Heart right ventricle (tissue), 16 donors: ENCODE measurements at places on chromosomes 7 and 10. TPM values are rescaled to one million over a fixed set of nuclear protein-coding genes. Genes with fewer than 3 reads are reported as not detected.

- DNase-seq = no peak
These were observed 62.5 kb downstream of the SGMS1 start for GRCh38 chr10:50561266-50561665.

- DNase-seq = no peak
These were observed 34.8 kb downstream of the MDFIC start for GRCh38 chr7:114956702-114957101.

- DNase-seq = no peak
These were observed 610.5 kb downstream of the KCNMA1 start for GRCh38 chr10:77027141-77027540.

- DNase-seq = no peak
These were observed 26.3 kb downstream of the UNC5B start for GRCh38 chr10:71238626-71239025.

DNA sequence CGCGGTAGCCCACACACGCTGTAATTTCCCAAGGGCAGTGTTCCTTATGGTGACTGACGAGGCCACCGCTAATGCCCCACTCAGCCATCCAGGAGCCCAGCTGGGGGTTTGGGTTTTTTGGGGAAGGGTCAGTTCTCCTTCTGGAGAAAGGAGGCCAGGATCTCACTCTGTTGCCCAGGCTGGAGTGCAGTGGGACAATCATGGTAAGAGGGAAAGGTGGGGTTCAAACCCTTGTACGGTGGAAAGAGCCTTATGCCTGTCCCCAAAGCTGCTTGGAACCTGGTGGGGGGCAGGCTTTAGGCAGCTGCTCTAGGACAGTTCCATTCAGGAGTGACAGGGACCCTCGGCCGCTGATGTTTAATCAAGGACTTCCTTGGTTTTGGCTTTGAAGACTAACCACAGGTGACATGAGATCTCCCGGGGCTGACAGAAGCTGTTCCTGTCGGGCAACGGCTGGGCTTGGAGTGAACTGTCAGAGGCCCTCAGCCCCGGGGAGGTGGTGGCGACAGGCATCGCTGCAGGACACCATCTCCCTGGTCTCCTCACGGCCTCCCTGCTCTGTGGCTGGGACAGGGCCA is 84.5 kb downstream of the CARD11 start:
- no peak for DNase-seq

DNA sequence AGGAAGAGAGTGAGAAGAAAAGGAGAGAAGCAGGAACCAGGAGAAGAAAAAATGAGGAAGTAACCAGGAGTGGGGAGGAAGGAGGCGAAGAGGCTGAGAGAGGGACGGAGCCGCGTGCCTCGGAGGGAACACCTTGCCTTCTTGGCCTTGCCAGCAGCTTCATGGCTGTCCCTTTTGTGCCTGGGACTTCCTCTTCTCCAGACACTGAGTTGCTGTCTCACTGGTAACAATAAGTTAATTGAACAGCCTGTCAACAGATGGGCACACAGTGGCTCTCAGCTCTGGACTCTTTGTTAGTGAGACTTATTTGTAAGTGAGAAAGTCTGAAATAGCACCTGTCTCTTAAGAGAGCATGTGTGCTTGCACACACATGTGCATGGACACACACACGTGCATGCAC is 83.2 kb downstream of the GATA3 start:
- DNase-seq = no peak

DNA sequence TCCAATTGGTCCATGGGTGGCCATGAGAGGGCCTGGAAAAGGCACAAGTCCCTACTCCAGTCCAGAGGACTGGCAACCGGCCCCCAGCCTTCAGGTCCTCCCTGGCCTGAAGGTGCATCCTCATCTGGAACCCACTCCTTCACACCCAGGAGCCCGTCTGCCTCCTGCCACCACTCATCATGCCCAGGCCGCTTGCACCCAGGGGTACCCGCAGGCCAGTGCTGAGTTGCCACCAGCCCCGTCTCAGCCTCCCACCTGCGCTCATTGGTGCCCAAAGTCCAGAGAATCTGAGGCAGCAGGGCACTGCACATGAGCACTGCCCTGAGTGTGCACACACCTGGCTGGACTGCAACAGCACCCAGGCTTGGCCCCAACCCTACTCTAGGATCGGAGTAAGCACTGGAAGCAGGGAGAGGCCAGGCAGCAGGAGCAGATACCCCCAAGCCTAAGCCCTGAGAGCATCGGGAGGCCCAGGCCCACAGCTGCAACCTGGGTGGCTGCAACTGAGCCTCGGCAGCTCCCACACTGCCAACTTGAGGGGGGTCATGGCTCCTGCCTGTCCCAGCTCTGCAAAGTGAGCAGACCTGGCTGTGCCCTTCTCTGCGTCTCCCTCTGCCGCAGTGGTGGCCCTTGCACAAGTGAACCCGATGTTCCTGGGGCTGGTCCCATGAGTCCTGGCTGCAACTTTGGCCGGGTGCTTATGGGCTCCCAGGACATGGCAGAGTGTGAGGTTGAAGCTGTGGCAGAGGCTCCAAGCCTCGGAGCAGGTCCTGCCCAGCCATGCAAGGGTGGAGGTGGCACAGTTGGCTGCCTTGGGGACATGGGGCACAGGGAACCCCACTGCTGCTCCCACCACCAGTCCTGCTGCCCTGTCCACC is 44.3 kb downstream of the TCERG1L start:
- DNase-seq = no peak

DNA sequence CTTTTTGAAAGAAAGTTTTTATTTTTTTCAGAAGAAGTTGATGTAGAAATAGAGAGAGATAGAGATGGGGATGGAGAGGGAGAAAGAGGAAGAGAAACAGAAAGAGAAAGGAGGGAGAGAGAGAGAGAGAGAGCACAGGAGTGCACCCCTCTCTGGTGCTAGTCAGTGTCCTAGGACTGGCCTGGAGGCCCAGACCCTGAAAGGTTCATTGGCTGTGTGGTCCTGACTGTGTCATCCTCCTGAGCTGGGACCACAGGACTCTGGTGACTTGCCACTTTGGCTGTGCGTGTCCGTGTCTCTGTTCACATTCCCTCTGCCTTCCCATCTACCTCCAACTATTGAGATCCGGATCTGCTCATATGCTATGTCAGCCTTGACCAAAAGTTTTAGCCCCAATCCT is 62.1 kb upstream of the SHH start:
- DNase-seq = no peak

- no peak for DNase-seq
These were observed 25.9 kb downstream of the ELFN1 start for GRCh38 chr7:1695800-1696454.

- no peak for DNase-seq
These were observed 36.7 kb downstream of the NKX2-3 start for GRCh38 chr10:99569253-99569939.

DNA sequence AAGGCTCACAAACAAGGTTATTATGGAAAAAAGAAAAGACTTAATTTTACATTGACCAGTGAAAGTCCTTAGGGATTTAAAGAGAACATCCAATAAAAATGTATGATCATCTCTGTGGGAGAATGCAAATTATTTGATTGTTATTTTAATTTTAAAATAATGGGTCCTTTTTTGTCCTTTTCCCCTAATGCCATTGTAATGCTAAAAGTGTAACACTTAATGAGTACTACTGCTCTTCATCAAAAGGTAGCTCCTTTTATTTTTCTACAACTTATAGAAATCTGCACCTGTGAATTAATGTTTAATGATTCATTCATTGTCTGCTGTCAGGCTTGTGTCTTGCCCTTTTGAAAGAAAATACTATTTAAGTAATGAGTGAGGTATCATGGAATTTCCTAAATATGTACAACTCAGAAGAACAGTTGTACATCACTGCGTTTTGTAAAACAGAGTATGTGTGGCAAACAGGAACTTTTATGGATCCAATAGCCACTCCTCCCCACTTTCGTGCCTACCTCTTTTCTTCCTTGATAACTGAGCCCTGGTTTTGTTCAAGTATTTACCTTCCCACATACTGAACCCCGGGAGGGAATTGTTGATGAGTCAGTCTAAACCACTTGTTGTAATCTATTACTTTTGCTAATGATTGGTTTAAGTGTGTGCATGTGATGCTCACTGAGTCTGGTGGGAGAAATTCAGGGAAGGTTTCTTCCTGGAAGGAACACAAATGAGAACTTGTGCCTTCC is 19.9 kb upstream of the TRUB1 start:
- DNase-seq = no peak

Gene KCNIP2
- polyA plus RNA-seq = 264 TPM

Gene MYL10
- not detected for polyA plus RNA-seq

Gene RPEL1
- polyA plus RNA-seq = 0.01 TPM

Gene NPY4R2
- not detected for polyA plus RNA-seq

Gene CPA4
- not detected for polyA plus RNA-seq

Gene UTF1
- not detected for polyA plus RNA-seq

Gene MARVELD1
- polyA plus RNA-seq = 5.0 TPM

Gene AKR1C8
- 0.04 TPM for polyA plus RNA-seq

Gene GJD4
- polyA plus RNA-seq = not detected

Gene HABP2
- polyA plus RNA-seq = 0.51 TPM

Gene MEST
- polyA plus RNA-seq = 4.5 TPM

Gene PNLIP
- polyA plus RNA-seq = not detected
